ENCODE measurements at places on chromosomes 6 and 20.
A peak's percentile ranks its signal among the peaks of the same experiment; 100 is the strongest.

DNA sequence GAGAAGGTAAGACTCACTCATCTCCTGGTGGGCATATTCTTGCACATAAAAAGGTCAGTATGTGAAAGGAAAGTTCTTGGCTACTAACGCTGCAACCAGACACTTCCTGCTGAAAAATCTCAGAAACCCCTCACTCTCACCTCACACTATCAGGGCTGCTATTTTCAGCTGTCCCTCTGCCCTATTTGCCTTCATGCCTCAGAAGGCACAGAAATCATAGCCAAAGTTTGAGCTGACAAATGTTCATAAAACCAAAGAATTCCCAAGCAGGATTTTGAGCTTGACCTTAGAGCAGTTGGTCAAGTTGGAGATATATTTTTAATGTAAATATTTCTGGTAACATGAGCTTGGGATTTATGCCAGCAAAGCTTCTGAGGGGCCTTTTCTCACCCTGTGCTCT is 806.2 kb downstream of the MAFB start:
- no peak for DNase-seq

GRCh38 chr6:53651205-53651763 is 14.3 kb downstream of the KLHL31 start:
- DNase-seq: peak; percentile 54

- DNase-seq: no peak
Observed at GRCh38 chr20:16745204-16745603, 3.0 kb upstream of the OTOR start.

GRCh38 chr6:136734977-136735376 is 57.3 kb downstream of the MAP3K5 start:
- no peak for DNase-seq

GRCh38 chr6:135504734-135505133 is 7.2 kb upstream of the AHI1 start:
- DNase-seq: no peak

DNA sequence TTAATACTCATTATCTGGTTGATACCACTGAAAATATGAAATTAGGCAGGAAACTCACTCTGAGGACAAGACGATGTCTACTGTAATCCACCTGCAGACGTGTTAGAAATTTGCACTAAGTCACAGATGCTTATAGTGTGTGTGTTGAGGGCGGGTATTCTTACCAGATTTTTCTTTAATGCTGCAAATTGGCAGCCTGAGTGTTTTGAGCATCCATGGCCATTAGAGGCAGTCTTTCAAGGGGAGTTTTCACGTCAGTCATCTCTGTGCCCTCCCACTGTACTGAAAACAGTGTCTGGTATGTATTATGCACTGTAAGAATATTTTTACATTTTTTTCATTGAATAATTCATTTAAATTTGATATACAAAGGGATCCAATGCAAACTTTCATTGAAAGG is 266.5 kb upstream of the QKI start:
- DNase-seq: no peak

- DNase-seq: no peak
Observed at GRCh38 chr6:116876107-116876506, 935 bp upstream of the RFX6 start.

DNA sequence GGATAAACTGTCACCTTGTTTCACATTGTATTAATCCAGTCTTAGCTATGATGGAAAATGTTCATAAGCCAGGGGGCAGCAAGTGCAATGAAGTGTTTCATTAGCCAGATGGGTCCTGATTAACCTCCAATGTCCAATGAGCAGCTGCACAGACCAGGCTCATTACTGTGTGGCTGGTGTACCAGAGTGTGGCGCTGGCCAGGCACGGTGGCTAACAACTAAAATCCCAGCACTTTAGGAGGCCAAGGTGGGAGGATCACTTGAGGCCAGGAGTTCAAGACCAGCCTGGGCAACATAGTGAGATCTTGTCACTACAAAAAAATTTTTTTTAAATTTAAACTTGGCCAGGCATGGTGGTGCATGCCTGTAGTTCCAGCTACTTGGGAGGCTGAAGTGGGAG is 201.7 kb upstream of the FOXQ1 start:
- DNase-seq: no peak

Measured in nucleus accumbens (tissue), 56 donors.